ENCODE measurements at places on chromosomes 6 and 20. TPM values are rescaled to one million over a fixed set of nuclear protein-coding genes. Genes with fewer than 3 reads are reported as not detected.

PTCRA gene
- not detected for total RNA-seq

HTR1B gene
- 2.3 TPM for total RNA-seq

LGSN gene
- not detected for total RNA-seq

SCGN gene
- total RNA-seq, result not detected

SLC17A3 gene
- total RNA-seq, result not detected

SLC32A1 gene
- not detected for total RNA-seq

DNA sequence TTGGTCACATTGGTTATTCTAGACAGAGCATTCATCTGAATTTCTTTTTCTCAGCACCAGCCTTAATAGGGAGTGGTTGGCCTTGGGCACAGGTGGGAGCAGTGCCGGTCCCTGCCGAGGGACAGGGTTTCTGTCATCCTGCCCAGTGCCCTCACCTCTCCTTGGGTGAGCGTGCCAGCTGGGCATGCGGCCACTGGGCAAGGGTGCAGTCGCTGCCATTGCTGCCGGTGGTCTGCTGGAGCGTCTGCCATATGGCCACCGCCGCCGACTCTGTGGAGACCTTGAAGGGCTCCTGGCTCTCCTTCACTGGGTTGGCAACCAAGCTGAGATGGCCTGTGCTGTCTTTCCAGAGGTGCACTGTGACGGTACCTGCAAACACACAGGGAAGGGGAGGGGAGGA is 16.4 kb upstream of the UQCC2 start:
- DNase-seq, result no peak

GRCh38 chr6:155328539-155329459 is 14.5 kb upstream of the TFB1M start:
- DNase-seq, result no peak

GRCh38 chr20:432677-433299 is 24.7 kb downstream of the RBCK1 start:
- no peak for DNase-seq

GRCh38 chr20:50215101-50215690 is 24.6 kb downstream of the CEBPB start:
- DNase-seq, result no peak

DNA sequence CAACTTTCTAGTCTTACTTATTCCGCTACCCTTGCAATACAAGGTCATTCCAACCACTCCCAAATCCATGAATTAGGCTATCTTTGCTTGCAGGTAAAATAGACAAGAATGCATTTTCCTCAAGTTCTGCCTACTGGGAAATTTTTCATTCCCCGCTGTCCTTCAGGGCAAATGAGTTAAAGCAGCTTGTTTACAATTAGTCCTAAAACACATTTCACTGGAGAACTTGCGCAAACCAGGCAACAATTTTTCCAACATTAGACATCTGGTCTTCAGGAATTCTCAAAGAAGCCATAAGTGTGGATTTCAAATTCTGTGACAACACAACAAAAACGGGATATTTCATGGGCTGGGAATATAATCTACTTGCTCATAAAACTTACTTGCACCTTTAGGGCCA is 20.4 kb downstream of the SPINT4 start:
- DNase-seq, result no peak

- no peak for DNase-seq
Measured at GRCh38 chr6:167832497-167833395, 6.0 kb downstream of the AFDN start.

GRCh38 chr6:15317934-15318902 is 72.3 kb downstream of the JARID2 start:
- no peak for DNase-seq

GRCh38 chr6:170162011-170162774 is 128.7 kb downstream of the DLL1 start:
- DNase-seq, result no peak

- no peak for DNase-seq
Measured at GRCh38 chr6:37994223-37994622, 174.7 kb downstream of the ZFAND3 start.

- DNase-seq, result no peak
Measured at GRCh38 chr20:8368670-8369069, 236.6 kb downstream of the PLCB1 start.

DNA sequence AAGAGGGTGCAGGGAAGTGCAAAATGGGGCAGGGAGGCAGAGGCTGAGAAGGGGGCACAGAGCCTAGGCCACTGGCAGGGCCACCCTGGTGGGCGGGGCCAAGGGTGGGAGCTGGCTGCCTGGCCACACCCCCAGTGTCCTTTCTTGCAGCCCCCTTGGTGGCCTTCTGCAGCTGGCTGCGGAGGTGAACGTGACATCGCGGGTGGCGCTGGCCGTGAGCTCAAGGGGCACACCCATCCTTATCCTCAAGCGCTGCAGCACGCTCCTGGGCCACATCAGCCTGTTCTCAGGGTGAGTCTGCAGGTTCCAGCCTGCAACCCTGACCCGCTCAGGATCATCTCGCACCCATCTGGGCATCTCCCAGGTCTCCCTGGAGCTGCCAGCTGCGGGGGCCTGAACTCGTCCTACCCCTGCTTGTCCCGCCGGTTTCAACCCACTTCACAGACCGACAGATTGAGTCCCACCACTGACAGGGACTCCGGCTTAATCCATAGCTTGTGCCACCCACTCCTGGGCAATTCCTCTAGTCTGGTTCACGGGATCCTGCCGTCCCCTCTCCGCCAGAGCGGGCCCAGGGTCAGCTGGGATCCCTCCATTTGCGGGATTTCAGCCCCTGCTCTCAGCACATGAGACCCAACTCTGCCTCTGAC is 6.2 kb downstream of the BPIFB3 start:
- no peak for DNase-seq

- no peak for DNase-seq
Measured at GRCh38 chr6:85569323-85569722, 24.3 kb downstream of the SNX14 start.

- DNase-seq, result no peak
Measured at GRCh38 chr6:31163922-31164321, 5.5 kb downstream of the TCF19 start.

DNA sequence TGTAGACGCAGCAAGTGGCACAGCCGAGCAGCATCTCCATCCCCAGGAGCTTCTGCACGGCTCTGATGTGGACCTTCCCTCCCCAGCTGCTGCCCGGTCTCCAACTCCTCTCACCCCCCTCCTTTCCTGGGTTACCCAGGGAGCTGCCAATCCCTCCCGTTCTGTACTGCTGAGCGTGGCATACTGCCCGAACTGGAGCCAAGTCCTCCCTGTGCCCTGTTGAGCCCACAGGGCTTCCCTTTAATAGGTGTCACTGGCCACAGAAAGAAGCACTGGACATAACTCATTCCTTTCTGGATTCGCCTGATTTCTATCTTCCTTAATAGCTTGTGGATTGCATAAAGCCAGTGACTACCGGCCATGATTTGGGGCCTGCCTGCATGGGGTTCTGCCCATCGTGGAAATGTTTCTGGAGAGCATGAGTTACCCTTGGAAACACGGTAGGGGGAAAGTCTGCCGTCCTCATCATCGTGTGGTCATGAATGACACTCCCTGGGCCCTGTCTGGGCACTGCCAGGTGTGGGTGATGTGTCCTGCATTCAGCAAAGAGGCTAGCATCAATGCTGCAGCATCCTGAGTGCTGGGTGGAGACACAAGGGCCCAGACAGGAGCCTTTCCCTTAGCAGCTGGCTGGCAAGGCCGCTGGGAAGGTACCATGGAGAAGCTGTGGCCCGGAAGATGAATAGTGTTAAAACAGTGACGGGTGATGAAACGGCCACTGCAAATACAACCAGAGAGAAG is 189.7 kb downstream of the SYNDIG1 start:
- no peak for DNase-seq

DNA sequence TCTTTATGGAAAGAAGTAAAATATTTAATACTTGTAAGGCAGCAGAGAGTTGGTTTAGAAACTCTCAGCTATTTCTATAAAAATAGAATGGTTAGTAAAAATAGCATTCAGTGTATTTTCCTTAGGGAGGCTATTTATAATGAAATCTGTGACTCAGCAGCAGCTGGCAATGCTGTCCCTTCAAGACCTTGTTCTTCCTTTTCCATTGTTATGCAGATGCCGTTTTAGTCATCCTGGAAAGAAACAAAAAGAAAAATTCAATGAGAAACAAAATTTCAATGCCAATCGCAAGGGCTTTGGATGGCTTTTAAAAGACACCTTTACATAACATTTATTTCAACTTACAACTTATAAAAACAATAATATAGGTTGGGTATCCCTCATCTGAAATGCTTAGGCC is 17.5 kb downstream of the MPC1 start:
- no peak for DNase-seq

- no peak for DNase-seq
Measured at GRCh38 chr6:119326291-119327005, 23.1 kb downstream of the MAN1A1 start.

All from kidney epithelial cell (primary cell).